ENCODE measurements at places on chromosomes 1 and 21.

DNA sequence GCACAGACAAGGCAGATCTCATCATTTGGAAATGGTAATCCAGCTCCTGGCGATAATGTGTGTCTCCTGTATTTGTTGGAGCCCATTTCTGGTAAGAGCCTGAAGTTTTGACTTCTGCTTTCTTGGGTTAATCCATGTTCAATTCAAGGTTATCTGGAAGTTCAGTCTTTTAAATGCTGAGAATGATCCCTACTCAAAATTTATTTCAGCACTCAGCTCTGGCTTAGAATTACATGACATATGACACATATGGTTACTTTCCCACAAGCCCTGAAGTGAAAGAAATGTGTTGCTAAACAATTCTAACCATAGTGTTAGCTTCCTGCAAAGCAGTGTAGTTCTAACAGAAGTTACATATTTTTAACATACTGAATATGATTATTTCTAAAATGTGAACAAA lies 2.7 kb downstream of the PTGFR start:
- no peak for DNase-seq

- no peak for DNase-seq
These were observed 360.2 kb upstream of the CHRM3 start for GRCh38 chr1:239025997-239026694.

DNA sequence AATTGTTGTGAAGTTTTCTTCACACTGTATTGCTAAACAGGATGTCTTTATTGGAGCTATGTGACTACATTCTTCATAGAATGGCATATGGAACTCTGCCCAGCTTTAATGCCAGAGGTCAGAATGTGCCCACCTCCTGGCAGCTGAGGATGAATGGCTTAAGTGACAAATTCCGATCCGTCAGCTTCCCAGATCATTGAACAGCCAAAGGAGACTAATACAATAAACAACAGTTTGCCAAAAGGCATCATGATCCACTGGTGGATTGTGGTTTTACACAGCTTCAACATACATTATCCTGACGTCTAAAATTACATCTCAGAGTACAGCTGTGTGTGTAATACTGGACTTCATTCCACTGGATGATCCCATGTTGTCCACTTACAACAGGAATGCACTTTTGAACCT lies 68.7 kb upstream of the C1orf105 start:
- DNase-seq = no peak

DNA sequence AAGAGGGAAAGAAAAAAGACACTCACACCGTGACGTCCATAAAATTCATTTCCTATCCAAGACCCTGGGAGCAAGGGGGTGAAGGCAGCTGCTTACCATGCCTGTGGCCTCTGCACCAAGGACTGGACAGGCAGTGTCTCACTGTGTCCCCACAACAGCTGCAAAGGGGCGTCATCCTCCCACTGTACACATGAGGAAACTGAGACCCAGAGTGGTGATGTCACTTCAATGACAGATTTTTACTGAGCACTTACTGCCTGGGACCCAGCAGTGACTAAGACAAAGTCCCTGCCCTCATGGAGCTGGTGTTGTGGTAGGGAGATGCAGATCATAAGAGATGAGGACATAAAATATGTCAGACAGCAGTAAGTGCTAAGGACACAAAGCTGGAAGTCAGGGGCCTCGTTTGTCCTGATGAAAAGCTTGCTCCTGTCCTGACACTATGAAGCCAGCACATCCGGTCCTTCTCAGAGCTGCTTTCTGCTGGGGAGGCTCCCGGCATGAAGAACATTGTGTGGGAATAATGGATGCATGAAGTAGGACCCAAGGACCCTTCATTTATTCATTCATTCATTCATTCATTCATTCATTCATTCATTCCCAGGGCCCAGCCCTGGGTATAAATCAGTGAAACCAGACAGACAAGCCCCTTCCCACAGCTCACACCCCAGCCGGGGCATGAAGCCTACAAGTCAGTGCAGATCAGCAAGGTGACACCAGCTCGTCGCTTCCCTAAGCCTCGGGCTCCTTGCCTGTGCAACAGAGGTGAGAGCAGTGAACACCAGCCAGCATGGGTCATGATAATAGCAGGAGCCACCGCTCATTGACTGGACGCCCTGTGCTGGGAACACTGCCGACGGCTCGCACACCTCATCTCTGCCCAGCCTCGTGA lies 473.7 kb downstream of the MATN1 start:
- no peak for DNase-seq

- no peak for DNase-seq
These were observed 225.8 kb upstream of the PROX1 start for GRCh38 chr1:213761845-213762407.

DNA sequence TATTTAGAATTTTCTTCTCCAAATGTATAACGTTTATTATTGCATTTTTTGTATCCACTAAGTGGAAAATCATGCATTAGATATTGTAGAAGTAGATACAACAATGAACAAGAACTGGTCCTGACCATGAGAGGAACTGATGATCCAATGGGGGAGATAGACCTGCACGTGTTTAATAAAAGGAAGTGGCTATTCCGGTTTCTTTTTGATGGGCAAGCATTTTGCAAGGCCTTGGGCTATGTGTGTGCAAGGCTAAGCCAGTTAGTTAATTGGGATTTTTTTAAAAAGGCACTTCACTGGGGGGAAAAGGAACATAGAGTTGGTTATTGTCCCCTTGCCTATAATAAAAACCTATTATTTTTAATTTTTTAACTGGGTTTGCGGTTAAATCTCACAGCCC lies 961 bp upstream of the VCAM1 start:
- no peak for DNase-seq

DNA sequence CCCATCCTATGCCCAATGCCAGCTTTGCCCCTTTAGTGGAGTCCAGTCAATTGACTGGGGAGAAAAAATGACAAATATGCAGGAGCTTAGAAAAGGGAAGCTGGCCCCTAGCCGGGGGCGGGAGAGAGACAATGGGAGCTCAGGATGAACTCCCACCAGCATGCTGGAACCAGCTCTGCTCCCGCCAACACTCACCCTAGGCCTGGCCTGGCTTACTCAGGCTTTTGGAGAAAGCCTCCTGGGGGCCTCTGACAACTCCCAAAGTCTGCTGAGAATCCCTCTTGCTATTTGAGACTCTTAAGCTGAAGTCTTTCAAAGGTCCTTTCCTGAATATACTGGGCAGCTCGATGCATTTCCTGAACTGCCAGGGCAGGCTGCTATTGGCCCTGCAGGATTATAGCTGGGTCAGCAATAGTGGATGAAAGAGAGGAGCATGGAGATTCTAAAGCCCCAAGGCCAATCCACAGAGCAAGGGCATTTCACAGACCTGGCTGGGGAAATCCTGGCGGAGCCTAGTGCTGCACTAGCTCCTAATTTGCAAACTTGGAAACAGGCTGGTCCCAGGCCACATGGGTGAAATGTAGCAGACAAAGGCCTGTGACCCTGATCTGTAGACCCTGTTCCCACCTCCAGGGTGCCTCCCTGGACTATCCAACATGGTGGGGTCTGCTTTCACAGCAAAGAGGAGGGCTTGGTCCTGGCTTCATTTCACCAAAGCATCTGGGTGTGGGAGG lies 35.7 kb upstream of the CLSTN1 start:
- DNase-seq = no peak

GRCh38 chr1:176220100-176220689 lies 13.1 kb upstream of the COP1 start:
- DNase-seq = no peak

GRCh38 chr1:186054003-186054402 lies 319.8 kb downstream of the HMCN1 start:
- DNase-seq = no peak

DNA sequence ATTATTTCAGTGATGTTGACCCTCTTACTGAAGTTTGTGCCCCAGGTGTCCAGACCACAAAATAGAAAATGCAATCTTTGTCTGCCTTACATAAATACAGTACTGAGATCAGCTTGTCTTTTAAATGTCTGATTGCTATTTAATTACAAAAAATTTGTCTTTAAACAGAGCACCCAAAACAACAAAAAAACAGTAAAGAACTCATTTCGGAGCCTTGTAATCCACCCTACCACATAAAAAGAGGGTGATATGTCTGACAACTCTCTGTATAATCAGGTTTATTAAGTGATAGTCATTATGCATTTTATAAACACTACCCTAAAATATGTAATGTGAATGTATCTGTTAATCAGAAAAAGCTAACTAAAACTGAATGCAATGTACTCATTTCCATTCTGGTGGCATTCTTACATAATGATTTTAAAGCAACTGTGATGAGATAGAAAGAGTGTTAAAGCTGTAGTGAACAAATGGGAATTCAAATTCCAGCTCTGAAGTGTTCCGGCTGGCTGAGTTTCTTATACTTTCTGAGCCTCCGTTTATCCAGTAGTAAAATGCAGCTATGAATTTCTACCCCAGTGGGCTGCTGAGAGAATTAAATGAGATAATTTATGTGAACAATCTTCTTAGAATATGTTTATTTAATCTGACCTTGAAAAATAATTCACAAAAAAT lies 486.6 kb downstream of the USP25 start:
- no peak for DNase-seq

GRCh38 chr1:33758698-33759097 lies 105.2 kb upstream of the HMGB4 start:
- DNase-seq = no peak

DNA sequence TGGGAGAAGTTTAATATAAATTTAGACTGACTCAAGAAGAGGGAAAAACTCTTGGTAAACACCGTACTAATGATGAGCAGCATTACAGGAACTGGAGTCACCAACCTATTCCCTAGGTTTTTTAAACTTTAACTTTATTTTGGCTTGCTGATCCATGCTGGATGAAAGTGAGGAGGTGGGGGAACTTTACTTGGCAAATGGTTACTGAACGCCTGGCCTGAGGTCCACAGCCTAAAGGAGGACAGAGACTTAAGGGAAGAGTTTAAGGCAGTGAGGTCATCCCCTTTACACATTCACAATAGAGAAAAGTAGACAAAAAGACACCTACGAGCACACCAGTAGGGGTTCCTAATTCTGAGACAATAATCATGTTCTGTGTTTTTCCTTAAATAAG lies 25.6 kb upstream of the A3GALT2 start:
- DNase-seq = no peak

DNA sequence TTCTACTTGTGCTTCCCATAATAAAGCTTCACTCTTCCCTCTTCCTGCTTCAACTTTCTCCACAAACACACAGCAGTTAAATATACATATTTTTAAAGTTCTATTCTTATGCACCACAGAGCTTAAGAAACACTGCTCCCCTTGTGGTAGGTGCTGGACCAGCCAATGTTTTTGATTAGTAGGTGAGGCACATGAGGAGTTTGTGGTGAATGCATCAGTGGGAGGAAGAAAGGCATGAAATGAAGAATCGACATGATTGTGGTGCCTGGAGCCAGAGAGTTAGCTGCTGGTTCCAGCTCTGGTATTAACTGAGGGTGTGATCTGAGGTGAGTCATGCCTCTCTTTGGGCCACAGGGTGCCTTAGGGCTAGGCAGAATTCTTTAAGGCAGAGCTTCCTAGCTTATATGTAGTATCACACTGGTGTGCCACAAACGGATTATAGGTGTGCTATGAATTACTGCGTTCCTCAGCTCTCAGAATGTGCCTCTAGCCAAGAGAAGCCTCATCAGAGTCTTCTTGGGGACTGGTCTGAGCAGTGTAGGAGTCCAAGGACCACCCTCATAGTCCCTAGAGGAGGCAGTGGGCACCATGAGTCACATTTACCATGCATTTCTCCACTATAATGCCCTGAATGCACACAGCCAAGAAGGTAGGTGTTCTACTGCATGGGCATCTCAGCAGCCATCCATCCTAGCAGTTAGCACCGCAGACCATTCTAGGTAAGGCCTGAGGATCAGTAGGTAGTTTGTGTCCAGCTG lies 97.4 kb upstream of the SGIP1 start:
- peak; percentile 17 for DNase-seq

DNA sequence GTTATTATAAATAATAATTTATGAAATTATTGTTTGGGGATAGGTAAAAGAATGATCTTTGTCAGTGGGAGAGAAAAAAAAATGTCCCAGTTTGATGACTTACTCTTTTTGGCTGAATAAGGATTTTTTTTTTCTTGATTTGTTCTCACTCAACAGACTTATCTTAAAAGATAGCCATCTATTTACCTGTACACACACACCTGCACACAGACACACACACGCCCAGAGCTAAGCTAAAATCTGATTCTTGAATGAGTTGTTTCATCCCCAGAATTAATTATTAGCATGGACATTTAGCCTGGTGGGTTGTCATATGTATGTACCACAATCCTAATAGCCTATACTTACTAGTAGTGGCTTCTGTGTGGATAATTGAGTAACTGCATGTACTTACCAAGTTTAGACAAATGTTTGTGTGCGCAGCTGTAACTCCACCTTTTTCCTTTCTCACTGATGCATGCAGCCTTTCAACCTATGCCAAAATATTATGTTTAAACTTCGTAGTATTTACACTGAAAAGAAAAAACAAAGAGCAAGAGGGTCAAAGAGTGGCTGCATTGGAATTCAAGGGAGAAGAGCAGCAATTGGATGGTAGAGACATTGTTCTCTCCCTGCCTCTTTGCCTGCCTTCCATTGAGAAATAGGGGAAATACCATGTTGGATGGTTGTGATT lies 174.3 kb downstream of the ADGRL2 start:
- no peak for DNase-seq

Data from GOT3 (cell line).